Common myeloid progenitor, CD34-positive (primary cell): ENCODE measurements at places on chromosomes 12 and 14.

- DNase-seq = no peak
Observed at GRCh38 chr12:97235102-97235501, 227.5 kb upstream of the RMST start.

- no peak for DNase-seq
Observed at GRCh38 chr12:104734541-104735095, 223.5 kb downstream of the SLC41A2 start.

DNA sequence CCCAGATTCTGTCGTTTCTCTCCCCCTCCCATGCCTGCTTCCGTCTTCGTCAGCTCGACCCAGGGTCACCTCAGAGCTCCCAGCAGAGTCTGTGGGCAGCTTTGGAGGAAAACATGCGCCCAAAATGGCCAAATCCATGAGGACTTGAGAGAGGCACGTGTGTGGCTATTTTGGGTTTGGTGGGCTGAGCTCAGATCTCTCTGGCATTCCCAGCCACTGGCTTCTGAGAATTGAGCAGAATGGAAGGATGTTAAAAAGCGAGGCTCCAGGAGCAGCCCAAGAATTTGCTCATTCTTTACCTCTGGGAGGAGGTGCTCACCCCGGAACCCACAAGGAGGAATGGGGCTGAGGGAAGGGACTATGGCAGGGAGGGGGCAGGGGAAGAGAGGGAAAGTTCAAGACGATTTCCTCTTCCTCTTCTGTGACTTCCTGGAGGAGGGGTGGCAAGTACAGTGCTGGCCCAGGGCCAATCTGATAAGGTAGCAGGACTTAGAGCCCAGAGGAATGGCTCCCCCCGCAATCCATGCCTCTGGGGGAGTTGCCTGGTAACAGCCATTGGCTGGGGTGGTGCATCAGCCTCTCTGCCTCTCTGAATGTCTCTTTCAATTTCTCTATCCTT lies 20.1 kb downstream of the TSPAN9 start:
- DNase-seq = peak; percentile 52

DNA sequence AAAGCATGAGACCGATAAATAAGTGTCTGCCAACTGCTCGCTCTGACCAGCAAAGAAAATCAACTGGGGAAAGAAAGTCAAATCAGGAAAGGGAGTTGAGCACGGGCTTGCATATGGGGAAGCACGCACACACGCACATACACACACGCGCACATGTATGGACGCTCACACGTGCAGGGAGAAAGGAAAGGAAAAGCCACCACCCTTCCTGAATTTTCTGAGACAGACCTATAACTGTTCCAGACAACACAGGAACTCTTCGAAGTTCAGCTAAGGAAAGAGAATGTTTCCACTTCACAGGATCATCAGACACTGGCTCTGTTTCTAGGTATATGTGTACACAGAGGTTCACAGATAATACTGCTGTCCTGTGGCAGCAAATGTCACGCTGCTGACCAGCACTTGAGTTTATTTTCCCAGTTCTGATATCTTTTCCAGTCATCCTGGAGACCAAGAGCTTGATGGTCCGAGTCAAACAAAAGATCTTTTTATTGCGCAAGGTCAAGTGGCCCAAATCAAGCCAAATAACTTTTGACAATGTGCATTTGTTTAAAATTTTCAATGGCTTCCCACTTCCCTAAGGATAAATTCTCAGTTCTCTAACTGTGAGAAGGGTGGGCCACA lies 82.1 kb upstream of the TMCC3 start:
- no peak for DNase-seq

GRCh38 chr14:91009501-91010152 lies 50.8 kb downstream of the RPS6KA5 start:
- DNase-seq = peak; percentile 90

- no peak for DNase-seq
Observed at GRCh38 chr14:65304239-65304638, 108.3 kb upstream of the FUT8 start.

DNA sequence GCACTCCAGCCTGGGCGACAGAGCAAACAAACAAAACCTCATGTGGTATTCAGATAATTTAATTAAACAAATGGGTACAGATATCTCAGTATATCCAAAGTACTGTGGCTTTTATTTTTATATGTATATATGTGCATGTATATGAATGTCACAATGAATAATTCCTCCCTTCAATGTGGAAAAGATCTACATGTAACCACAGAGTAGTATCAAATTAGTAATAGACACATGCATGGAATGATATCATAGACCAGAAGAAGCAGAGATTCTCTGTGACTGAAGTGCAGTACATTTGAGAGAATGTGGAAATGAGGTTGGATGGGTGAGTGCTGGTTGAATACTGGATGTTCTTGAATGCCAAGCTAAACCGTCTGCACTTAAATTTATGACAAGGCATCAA lies 222.9 kb downstream of the CPNE8 start:
- no peak for DNase-seq

DNA sequence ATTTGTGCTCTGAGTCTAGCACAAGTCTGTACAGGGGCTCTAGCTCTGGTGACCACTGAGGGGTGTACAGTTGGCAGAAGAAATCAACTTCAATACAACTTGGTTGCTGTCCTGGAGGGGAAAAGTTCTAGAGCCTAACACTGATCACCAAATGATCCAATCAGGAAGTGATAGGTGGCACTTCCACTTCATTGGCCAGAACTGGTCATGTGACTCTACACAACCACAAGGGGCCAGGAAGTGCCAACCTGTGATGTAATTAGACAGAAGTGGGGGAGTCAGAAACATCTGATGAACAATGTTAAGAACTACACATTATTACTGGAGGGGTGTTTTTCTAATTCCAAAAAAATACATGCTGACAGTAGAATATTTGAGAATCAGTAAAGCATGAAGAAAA lies 401.6 kb downstream of the VRK1 start:
- no peak for DNase-seq
